Stimulated activated CD8-positive, alpha-beta memory T cell treated with anti-CD3 and anti-CD28 coated beads, Interleukin-4, amount 100 ng/mL, for 4 hours (primary cell): ENCODE measurements at places on chromosomes 1 and 21.

- peak; percentile 53 for DNase-seq
Measured at GRCh38 chr1:226674892-226675714, 64.0 kb downstream of the ITPKB start.

- DNase-seq, result no peak
Measured at GRCh38 chr1:148296511-148296910, 144.4 kb upstream of the NBPF11 start.

DNA sequence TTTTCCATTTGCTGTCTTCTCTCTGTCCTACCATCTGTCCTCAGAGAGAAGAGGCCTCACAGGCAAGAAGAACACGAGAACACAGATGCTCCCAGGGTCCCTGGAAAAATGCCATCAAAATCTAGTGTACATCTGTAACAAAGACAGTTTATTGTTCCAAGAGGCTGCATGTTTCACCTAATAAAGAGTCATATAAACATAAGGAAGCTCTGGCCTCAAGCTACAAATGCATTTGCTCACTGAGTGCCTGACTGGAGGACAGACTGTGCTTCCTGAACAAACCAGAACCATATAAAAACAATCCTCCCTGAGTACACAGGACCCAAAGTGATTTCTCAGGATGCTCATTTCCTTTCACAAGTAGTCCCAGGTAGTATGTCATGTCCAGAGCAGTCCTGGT, 76.3 kb upstream of the SLC44A3 start:
- DNase-seq, result no peak

- DNase-seq, result no peak
Measured at GRCh38 chr1:46274225-46275029, 26.9 kb downstream of the RAD54L start.

DNA sequence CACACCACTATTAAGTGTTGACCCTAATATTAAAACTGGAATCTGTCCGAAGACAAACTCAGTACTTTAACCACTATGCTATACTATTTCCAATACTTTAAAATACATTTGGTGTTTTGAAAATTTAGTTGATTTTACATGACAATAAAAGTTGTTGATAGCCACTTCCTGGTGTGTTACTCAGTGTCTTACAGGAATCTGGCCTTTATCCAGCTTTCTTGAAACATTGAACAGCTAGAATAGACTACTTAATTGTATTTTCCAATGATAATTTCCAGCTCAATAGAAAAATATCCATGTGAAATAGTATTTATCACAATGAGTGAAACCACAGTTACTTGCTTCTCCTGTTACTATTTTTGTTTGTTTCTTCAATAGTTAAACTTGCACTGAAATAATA, 369.6 kb upstream of the ADGRL4 start:
- DNase-seq, result no peak

- no peak for DNase-seq
Measured at GRCh38 chr1:109500941-109501381, 7.1 kb downstream of the CYB561D1 start.

DNA sequence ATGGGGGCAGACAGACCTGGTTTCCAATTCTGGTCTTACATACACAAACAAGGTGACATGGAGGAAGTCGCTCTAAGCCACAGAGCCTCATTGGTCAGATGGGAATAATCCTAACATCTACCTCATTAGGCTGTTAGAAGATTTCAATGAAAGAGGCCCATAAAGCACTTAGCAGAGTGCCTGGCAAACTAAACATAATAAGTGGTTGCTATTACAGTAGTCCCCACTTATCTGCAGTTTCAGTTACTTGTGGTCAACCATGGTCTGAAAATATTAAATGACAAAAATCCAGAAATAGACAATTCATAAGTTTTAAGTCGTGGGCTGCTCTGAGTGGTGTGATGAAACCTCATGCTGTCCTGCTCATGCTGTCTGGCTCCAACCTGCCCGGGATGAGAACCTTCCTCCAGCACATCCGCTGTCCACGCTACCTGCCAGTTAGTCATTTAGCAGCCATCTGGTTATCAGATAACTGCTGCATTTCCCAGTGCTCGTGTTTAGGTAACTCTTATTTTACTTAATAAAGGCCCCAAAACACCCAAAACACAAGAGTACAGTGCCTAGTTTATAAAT, 112.3 kb downstream of the DDX20 start:
- DNase-seq, result no peak

GRCh38 chr1:201424146-201424545, 2.6 kb upstream of the TNNI1 start:
- no peak for DNase-seq

GRCh38 chr1:24915816-24916602, 14.1 kb downstream of the RUNX3 start:
- DNase-seq, result no peak

- no peak for DNase-seq
Measured at GRCh38 chr1:164771041-164771618, 212.1 kb downstream of the PBX1 start.

DNA sequence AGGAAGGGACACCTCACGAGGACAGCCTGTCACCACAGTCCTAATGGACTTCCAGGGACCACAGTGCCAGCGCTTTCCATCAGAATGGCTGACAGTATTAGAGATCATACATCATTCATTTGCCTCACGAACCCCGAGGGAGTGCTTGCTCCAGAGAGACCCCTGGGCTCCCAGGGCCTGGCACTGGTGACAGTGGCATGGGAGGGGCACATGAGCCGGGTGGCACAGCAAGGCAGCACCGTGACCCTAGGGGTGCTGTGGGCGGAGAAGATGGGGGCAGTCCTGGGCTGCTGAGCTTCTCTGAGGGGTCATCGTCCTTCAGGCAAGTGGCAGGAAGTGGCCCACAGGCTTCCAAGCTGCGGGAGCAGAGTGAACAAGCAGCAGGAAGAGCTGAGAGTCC, 16.4 kb upstream of the TSPEAR start:
- DNase-seq, result no peak

- DNase-seq, result no peak
Measured at GRCh38 chr1:107599220-107599619, 365.8 kb downstream of the VAV3 start.

DNA sequence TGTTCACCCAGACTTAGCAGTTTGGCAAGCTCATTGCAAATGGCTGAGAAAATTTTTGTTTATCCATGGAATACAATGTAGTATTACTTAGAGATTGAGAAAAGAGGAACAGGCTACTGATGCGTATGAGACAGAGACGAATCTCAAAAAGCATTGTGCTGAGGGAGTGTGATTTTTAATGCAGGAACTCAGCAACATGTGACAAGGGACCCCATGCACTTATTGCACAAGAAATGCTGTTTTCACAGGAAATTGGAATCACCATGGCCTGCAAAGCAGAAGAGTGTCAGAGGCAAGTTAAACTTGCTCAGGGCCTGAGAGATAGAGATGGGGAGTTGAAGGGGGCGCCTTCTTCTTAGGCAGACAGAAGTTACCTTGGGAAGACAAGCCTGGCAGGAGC, 32.6 kb upstream of the TLR5 start:
- no peak for DNase-seq

DNA sequence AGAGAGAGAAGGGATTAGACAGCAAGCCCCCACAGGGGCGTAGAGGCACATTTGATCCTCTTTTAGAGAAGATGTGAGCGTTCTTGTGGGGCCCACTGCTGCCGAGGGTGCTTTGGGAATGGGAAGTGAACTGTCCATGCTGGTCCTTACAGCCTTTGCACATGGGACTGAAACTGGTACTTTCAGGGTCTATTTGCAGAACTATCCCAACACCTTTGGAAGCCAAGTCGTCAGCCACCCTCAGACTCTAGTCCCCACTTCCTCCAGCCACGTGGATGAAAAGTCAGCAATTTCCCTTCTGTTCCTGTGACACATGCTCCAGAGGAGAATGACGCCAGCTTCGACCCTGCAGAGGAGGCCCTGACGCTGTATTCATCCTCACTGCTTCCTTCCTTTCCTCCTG, 2.6 kb upstream of the RAB7B start:
- no peak for DNase-seq

GRCh38 chr1:219928791-219929118, 398 bp upstream of the SLC30A10 start:
- no peak for DNase-seq

- DNase-seq, result no peak
Measured at GRCh38 chr1:239221656-239222055, 164.7 kb upstream of the CHRM3 start.

DNA sequence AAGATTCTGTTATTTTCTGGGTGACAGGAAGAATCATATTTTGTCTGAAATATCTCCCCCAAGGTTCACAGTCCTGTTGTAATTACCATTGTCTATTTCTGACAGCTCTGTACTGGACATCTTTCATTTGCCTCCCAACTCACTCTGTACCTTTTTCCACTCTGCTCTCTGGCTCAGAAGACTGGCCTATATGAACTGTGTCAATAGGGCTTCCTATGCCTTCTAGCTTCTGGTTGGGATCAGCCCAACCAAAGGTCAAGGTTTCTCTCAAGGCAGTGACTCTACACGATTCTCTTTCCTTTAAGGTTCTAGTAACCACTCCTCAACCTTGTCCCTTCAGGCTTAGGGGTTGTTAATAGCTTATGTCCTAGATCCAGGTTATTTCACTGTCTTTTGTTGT, 17.5 kb downstream of the KLHL12 start:
- DNase-seq, result no peak

- no peak for DNase-seq
Measured at GRCh38 chr1:187624812-187625545, 796.2 kb downstream of the PLA2G4A start.

GRCh38 chr1:92817986-92818764, 13.7 kb upstream of the RPL5 start:
- no peak for DNase-seq

- no peak for DNase-seq
Measured at GRCh38 chr1:13624526-13624925, 40.9 kb downstream of the PDPN start.

DNA sequence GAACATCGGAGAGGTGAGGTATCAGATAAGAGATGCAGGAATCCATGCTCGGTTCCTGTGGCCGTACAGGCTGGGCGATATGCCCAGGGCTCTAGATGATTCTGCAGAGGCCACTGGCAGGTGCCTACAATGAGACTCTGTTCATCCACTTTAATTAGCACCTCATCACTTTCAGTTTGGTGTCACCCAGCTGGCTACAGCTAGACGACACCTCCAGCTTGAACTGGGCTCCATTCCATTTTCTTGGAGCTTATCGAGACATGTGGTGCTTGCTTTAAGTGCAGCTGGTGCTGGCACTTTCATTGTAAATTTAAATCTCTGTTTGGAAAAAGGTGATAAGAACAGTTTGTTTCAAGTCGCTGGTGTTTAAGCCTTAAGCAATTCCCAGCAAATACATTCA, 322.5 kb upstream of the ADGRL2 start:
- DNase-seq, result no peak

GRCh38 chr1:35894183-35894582, 11.2 kb downstream of the AGO1 start:
- no peak for DNase-seq

DNA sequence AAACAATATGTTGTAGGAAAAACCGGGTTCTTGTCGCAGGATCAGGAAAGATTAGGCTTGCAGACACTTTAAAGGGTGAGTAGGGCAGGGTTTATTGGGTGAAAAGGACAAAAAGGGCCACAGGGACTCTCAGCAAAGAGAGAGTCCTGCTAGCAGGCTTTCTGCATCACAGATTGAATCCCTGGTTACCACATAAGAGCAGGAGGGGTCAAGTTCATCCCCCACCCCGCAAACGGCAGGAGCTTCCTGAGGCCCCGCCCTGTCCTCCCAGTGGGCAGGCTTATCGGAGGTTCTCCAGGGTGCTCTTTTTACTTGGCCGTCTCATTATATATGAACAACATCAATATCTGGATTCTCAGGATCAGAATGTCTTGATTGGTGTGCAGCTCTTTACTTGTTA, 47.7 kb downstream of the SYCP1 start:
- DNase-seq, result no peak

GRCh38 chr1:35499231-35499630, 58.0 kb downstream of the KIAA0319L start:
- DNase-seq, result no peak

DNA sequence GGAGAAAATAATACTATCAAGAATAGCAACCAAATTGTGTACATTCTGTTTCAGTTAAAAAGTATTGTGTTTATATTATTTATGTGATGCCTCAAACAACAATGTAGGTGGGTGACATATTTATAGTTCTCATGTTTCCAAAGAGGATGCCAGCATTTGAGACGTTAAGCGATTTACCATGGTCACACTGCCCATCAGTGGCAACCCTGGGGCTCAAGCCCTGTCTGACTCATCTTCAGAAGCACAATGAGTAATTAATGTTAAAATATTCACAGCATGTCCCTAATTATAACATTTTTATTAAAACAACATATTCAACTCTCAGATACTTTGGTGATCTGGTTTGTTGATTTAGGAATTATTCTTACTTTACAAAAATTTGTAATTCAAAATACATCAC, 409.4 kb downstream of the BRINP3 start:
- no peak for DNase-seq

DNA sequence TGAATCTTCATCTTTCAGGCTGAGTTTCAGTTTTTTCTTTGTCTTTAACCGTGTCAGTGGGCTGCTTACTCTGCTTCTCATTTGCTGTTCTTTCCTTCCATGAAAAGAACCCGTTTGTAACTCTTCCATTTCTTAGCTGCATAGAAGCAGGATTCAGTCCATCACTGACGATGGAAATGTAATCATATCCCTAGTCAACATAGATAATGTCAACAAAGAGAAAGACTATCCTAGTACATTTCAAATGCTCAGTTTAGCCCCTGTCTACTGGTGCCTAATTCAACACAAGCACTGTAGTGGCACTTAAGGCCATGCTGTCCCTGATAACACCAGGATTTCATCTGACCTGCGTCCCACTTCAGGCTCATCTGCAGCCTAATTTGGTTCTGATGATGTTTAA, 376 bp downstream of the GBP1 start:
- no peak for DNase-seq

DNA sequence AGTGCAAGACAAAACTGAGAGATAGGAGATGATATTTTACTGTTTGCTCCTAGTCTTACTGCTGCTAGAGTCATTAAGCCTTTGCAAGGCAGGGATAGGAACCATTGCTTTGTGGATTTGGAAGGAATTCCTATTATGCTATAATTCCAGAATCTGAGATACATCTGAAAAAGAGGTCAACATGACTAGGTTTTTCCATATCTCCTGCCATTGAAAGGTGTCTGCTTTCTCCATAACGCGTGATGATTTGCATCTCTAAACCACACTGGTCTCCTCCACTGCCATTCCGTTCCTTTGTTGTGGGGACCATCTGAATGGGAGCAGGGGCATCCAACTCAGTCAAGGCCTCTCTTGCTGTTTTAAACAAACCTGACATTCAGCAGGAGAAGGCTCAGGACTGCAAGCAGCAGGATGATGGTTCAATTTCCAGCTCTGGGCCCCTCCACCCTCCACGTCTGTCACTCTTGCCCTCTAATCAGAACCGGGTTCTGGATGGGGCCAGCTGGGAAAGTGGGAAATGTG, 45.2 kb downstream of the PLPP3 start:
- DNase-seq, result no peak
